CD4-positive, alpha-beta T cell treated with Interleukin-4 for 4 hours (primary cell): ENCODE measurements at places on chromosomes 16 and 17.

DNA sequence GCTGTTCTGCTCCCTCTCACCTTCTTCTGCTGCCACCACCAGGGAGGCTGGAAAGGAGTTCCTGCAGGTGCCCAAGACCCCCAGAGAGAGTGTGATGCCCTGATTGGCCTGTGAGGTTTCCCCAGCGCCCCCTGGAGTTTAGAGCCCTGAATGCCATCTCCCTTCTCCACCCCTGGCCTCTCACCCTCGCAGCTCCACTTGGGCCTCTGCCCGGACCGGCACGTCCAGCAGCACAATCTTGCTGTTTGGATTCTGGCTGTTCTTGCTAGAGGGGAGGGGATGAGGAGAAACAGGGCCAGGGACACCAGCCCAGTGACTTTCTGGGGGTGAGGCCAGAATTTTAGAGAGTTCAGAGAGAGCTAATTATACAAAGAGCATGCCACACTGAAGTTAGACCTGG is 12.5 kb upstream of the FAM171A2 start:
- DNase-seq, result no peak

DNA sequence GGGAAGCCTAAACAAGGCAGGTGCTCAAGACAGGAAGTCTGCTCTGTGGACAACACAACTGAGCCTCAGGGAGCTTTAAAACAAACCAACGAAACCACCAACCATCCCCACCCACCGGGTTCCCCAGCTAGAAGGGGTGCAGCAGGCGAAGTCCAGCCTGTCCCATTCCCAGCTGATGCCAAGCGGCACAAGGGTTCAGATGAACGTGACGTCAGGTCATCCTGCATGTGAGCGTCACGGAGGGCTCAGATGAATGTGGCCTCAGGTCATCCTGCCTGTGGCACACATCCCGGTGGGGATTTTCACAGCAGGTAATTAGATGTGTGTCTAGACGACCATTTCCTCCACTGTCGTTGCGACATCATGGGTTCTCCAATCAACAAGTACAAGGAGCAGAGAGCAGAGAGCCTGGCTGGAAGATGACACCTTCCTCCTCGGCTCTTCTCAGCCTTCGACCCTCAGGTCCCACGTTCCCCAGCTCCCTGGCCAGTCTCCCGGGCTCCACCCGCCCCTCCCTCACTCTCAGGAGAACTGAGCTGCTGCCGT is 246.5 kb downstream of the FOXL1 start:
- no peak for DNase-seq

GRCh38 chr16:35752012-35752772 is 2292.8 kb downstream of the TP53TG3F start:
- no peak for DNase-seq

- no peak for DNase-seq
These were observed 8.2 kb upstream of the MYH1 start for GRCh38 chr17:10526517-10526916.

DNA sequence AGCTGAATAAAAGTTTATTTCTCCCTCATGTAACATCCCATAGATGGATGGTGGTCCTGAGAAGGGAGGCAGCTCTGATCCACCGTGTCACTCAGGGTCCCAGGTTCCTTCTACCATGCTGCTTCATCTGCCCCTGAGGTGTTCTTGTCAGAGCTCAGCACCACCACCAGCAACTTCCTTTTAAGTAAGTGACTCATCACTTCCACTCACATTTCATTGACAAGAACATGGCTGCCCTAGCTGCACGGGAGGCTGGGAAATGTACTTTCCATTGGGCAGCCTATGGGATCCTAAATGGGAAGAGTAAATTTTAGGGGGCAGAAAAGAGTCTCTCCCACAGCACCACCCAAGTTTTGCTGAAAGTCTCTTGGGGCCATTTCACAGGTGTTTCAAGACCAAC is 134.7 kb downstream of the USP31 start:
- no peak for DNase-seq
